NCI-H446 (cell line): ENCODE measurements at places on chromosomes 11 and 22.

GRCh38 chr11:28009388-28009787, 98.6 kb downstream of the KIF18A start:
- DNase-seq = no peak

- DNase-seq = no peak
Measured at GRCh38 chr11:24625975-24626374, 129.1 kb downstream of the LUZP2 start.

DNA sequence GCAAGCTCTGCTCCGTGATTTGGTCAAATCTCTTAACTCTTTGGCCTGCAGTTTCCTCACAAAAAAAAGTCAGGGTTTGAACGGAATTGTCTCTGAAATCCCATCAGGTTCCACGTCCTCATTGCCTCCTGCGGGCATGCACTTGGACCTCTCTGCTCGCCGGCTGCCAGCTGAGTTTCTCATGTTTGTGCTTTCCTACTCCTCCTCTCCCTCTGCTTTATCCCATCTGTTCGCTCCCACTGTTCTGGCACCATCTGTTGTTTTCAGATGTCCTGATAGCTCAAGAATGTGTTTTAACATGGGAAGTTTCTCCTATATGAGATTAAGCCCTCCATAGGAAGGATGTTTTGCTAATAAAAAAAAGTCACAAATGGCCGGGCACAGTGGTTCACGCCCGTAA, 49.4 kb upstream of the ARHGAP42 start:
- DNase-seq = peak; percentile 56

DNA sequence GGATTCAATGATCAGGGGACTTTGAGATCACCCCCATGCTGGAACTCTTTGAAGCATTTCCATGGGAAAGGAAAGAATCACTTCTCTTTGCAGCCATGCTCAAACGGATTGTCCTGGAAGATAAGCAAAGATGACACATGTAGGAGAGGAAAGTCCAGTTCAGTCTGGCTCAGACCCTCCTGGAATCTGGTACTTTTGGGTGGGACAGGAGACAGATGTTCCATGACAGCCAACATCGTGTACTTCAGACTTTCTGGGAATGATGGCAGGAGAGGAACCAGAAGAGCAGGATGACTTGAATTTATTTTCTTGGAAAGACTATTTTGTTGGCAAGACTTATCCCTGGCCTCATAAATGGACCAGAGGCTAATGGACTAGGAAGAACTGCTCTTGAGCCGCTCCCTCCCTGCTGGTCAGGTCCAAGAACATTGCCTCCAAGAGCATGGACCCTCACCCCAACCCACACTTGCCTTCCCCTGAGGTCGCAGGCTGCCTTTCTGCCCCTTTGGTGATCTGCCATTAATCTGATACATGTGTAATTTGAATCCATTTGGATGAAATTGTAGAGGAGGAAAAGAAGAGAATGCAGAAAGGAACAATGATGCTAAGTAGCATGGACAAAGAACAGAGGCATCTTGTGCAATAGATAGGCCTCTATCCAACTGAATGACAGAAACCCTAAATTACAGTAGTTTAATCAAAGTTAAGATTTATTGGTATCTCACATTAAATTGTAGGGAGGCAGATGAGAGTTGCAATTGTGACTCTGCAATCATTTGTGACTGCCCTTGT, 201.0 kb downstream of the SNX19 start:
- no peak for DNase-seq

GRCh38 chr11:119759324-119759723, 30.3 kb upstream of the NECTIN1 start:
- peak; percentile 30 for DNase-seq

GRCh38 chr11:133243832-133244231, 288.5 kb downstream of the OPCML start:
- DNase-seq = no peak

GRCh38 chr11:102914238-102915043, 39.7 kb upstream of the MMP12 start:
- no peak for DNase-seq

- DNase-seq = no peak
Measured at GRCh38 chr11:86246293-86246675, 1.7 kb downstream of the EED start.

- no peak for DNase-seq
Measured at GRCh38 chr11:102534261-102534872, 3.8 kb upstream of the MMP7 start.

GRCh38 chr11:69115586-69116560, 39.9 kb upstream of the SMIM38 start:
- DNase-seq = no peak

GRCh38 chr11:35980686-35981390, 37.0 kb downstream of the LDLRAD3 start:
- no peak for DNase-seq

DNA sequence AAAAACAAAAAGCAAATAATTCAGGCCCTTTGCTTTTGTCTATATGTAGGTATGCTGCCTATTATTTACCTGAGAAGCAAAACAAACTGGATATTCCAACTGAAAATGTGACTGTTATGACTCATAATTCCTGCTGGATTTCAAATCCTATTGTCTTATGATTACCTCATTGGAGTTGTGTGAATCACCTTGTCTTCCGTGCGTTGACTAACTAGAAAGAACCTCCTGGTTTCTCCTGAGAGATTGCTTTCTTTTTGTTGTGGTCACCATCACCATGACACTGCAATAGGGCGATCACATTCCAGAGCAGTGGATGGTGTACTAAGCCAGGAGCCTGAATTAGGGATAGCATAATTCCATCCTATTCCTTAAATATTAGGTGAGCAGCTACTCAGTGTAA, 23.0 kb upstream of the EXPH5 start:
- DNase-seq = no peak

- no peak for DNase-seq
Measured at GRCh38 chr11:74493791-74494630, 487 bp upstream of the LIPT2 start.

- DNase-seq = no peak
Measured at GRCh38 chr22:39089928-39090327, 7.1 kb upstream of the APOBEC3H start.

DNA sequence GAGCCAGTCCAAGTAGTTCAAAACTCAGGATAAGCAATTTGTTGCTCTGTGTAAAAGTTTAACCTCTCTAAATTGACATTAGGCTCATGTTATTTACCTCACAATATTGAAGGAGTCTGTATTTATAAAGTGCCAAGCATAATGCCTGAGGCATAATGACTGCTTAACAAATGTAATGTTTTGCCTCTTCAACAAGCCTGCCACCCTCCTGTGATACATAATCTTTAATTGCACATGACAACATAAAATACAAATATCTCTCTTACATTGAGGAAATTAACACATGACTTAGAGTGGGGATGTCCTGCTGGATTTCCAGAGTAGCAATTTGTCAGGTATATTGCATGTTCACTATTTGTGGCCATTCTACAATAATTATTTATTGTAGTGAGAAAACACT, 469.2 kb upstream of the ANO5 start:
- no peak for DNase-seq

DNA sequence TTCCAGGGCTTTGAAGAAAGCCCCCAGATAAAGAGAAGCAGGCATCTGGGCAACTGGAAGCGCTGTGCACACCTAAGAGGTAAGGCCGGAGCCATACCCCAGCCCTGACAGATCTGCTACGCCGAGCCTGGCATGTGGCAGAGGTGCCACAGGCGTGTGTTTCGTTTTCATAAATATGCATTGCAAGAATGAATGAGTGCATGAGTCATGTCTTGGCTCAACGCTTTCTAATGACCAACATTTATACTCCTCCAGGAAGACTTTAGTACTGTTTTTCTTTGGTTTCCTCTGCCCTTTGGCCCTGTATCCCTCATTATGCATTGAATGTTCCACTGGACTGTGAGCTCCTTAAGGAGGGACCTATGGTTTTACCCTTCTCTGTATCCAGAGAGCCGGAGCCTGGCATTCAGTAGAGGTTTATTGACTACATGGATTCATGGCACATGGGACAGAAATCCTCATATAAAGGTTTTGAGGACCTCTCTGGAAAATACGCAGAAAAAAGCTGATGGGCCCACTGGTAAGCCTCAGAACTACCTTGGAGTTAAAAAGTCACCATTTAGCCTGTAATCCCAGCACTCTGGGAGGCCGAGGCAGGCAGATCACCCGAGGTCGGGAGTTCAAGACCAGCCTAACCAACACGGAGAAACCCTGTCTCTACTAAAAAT, 38.9 kb upstream of the CSNK2A3 start:
- no peak for DNase-seq

GRCh38 chr22:41289671-41290070, 3.7 kb upstream of the RANGAP1 start:
- no peak for DNase-seq

DNA sequence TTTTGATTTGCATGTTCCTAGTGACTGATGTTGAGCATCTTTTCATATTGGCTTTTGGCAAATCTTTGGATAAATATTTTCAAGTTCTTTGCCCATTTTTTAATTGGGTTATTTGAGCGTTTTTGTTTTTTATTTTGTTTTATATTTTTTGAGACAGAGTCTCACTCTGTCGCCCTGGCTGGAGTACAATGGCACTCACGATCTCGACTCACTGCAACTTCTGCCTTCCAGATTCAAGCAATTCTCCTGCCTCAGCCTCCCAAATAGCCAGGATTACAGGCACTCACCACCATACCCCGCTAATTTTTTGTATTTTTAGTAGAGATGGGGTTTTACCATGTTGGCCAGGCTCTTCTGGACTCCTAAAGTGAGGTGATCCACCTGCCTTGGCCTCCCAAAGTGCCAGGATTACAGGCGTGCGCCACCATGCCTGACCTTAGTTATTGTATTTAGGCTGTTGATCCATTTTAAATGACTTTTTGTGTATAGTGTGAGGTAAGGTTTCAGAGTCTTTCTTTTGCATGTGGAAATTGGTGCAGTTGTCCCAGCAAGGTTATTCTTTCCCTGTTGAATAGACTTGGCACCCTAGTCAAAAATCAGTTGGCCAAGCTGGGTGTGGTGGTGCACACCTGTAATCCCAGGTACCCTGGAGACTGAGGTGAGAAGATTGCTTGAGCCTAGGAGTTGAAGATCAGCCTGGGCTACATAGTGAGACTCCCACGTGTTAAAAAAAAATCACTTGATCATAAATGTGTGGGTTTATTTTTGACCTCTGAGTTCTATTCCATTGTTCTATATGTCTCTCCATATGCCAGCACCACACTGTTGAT, 23.7 kb upstream of the AIFM3 start:
- DNase-seq = no peak

- no peak for DNase-seq
Measured at GRCh38 chr11:41879214-41879613, 419.8 kb upstream of the LRRC4C start.

GRCh38 chr22:25419247-25420113, 145.0 kb upstream of the GRK3 start:
- DNase-seq = no peak

- DNase-seq = no peak
Measured at GRCh38 chr11:2572491-2573239, 127.1 kb downstream of the KCNQ1OT1 start.

DNA sequence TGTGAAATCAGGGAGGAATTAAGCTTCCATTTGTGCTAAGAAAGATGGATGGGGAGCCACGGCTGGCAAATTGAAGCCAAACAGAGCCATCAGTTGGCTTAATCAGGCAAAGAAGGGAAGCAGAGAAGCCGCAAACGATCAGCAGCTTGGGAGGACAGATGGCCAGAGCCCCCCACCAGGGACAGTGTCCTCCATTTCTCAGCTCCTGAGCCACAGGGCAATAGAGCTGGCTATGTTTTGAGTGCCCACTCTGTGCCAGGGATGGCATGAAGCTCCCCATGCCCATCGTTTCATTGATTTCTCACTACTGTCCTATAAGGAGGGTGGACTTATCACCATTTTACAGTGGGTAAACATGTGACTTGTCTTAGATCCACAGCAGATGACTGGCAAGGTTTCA, 126.3 kb upstream of the ASPHD2 start:
- peak; percentile 83 for DNase-seq

- DNase-seq = no peak
Measured at GRCh38 chr22:47027766-47028165, 265.3 kb downstream of the TBC1D22A start.

GRCh38 chr22:18136563-18137320, 13.2 kb upstream of the USP18 start:
- DNase-seq = no peak

GRCh38 chr11:28704801-28705200, 596.6 kb downstream of the METTL15 start:
- no peak for DNase-seq

DNA sequence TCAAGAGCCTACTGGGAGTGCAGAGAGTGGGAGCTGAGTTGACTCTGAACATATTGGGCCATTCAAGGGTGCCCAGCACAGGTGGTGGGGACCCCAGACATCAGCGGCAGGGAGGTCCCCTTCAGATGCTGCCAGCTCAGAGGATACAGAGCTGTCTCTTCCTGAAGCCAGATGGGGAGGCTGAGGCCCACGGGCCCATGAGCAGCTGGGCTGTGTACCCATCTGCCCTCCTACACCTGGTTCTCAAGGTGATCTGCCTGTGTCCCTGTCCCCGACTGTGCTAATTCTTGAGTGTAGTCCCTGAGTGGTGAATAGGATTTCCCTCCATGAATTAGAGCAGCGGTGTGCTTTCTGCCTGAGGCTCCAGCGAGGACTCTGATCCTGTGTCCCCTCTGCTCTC, 76.3 kb downstream of the MICAL2 start:
- no peak for DNase-seq

DNA sequence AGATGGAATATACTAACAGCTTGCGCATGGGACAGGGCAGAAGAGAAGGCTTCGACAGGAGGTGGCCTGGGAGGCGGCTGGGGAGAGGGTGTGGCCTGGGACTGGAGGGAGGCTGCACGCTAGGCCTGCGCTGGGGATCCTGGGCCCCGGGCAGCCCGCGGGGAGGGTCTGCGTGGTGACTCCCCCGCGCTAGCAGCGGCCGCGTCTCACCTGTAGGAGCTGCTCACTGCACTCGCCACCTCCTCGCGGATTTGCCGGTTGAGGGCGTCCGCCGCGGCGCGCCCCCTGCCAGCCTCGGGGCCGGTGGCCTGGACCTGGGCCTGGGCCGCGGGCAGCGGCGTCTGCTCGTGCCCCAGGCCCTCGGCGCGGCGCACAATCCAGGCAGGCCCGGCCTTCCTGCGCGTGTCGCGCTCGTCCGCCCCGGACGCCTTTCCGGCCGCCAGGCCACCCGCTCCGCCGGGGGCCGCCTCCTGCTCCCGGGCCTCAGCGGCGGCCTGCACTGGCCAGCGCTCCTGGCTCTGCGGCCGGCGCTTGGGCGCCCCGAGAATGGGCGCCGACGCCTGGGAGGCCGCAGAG, 1.5 kb downstream of the MAP6 start:
- DNase-seq = no peak

- DNase-seq = no peak
Measured at GRCh38 chr22:44137415-44137814, 43.3 kb upstream of the PARVG start.

- DNase-seq = no peak
Measured at GRCh38 chr11:2327032-2327431, 25.2 kb downstream of the TSPAN32 start.
